Naive thymus-derived CD4-positive, alpha-beta T cell (primary cell): ENCODE measurements at places on chromosomes 12 and 14.

DNA sequence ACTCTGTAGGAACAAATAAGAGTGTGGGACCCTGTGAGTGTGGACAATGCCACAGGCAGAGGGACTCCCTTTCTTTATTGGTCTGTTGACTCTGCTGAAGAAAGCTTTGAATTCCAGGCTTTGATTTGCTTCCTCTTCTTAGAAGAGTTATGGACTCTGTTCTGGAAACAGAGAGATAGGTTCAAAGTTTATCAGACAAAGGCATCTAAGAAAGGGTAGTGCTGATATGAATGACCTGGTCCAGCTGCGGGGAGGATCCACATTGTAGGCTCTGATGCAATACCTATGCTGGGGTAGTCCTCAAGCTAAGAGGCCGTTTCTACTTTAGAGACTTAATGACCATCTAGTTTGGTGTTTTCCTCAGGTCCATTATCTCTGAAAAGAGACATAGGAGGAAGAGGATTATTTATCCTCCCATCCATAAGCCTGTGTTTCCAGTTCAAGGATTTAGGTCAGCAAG, 10.7 kb upstream of the IKZF4 start:
- H3K36me3 ChIP-seq = no peaks in the 10 kb centered on the region
- no peaks in the 10 kb centered on the region for H3K27me3 ChIP-seq
- DNase-seq = no peak
- no peak overlapping the region for H3K4me3 ChIP-seq
- peaks cover 10% of the 10 kb centered on the region for H3K4me1 ChIP-seq

GRCh38 chr12:115960868-115961802, 316.4 kb downstream of the MED13L start:
- peaks cover 64% of the 10 kb centered on the region for H3K36me3 ChIP-seq
- no peaks in the 10 kb centered on the region for H3K27me3 ChIP-seq
- H3K27ac ChIP-seq = no peak overlapping the region
- no peak overlapping the region for H3K4me3 ChIP-seq

DNA sequence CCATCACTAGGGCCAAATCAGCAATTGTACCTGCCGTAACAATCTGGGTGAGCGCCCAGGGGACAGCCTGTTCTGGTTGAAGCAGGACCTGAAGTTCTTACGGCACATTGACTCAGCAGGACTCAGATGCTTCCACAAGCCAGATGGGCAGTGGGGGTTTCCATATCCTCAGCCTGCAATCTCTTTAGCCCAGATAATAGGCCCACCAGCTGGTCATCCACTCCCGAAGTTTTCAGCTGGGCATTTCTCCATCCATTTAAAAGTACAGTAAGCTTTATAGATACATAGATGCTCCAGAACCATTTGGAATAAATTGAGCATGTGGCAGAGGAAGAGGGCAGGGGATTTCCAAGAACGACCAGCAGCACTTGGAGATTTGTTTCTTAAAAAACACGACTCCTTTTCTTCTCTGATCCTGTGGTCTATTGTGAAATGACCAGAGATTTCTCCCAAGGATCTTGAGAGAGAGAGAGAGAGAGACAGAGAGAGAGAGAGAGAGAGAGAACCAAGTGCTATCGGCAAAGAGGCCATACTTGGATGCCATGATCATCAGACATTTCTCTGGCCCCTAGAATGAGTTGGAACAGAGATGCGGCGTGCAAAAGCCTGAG, 74.8 kb upstream of the PLXNC1 start:
- H3K27ac ChIP-seq = no peak overlapping the region
- H3K4me1 ChIP-seq = no peaks in the 10 kb centered on the region
- H3K36me3 ChIP-seq = no peaks in the 10 kb centered on the region
- no peak overlapping the region for H3K4me3 ChIP-seq
- no peaks in the 10 kb centered on the region for H3K27me3 ChIP-seq

DNA sequence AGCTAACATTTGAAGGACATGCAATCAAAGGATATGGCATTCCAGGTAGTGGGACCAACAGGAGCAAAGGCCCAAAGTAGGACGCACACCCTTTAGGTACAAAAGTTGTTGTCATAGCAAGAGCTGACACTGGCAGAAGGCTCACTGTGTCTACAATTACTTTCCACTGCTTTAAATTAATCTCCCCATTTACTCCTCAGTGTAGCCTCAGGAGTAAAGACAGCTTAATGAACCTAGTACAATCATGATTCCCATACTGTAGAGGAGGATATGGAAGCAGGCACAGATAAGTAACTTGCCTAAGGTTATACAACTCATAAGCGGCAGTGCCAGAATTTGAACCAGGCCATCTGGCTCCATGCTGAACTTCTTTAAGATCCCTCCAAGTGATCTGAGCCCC, 212.9 kb upstream of the SFSWAP start:
- H3K4me1 ChIP-seq = no peaks in the 10 kb centered on the region
- no peak for DNase-seq

GRCh38 chr14:91154851-91155625, 41.2 kb downstream of the DGLUCY start:
- no peak overlapping the region for H3K4me3 ChIP-seq
- DNase-seq = no peak
- H3K27me3 ChIP-seq = no peaks in the 10 kb centered on the region
- H3K4me1 ChIP-seq = no peaks in the 10 kb centered on the region
- no peak overlapping the region for H3K27ac ChIP-seq
- H3K36me3 ChIP-seq = peaks cover 12% of the 10 kb centered on the region

- H3K36me3 ChIP-seq = no peaks in the 10 kb centered on the region
- peaks cover 19% of the 10 kb centered on the region for H3K4me1 ChIP-seq
- no peak for DNase-seq
- peak overlapping the region; percentile 71 for H3K4me3 ChIP-seq
Measured at GRCh38 chr12:109098183-109098604, 797 bp downstream of the UNG start.

DNA sequence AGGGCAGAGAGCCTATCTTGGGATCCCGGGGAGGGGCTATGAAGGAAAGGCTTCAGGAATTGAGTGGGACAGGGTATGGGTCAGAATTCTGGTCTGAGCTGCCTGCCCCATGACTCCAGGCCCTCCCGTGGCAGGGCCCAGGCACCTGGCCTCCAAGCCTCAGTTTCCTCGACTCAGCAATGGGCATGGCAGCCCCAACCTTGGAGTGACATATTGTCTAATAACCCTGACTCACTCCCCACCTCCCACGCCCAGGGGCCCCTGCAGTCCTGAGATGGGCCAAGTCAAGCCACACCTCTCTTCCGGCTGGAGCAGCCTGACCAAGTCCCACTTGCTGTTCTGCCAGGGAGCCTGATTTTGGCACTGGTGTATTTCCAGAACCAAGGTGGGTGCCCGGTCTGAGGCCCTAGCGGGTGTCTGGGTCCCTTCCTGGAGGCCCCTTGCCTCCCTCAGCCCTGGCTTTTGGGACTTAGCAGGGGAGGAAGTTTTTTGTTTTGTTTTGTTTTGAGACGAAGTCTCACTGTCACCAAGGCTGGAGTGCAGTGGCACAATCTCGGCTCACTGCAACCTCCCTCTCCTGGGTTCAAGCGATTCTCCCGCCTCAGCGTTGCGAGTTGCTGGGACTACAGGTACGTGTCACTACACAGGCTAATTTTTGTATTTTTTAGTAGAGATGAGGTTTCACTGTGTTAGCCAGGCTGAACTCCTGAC, 40.3 kb upstream of the RCOR1 start:
- peaks cover under 1% of the 10 kb centered on the region for H3K27me3 ChIP-seq
- H3K36me3 ChIP-seq = peaks cover 4% of the 10 kb centered on the region
- no peak overlapping the region for H3K4me3 ChIP-seq
